Activated CD4-positive, alpha-beta T cell treated with anti-CD3 and anti-CD28 coated beads, Interleukin-2, amount 50 U/mL, for 16 hours (primary cell): ENCODE measurements at places on chromosomes 1 and 21.

GRCh38 chr1:11813021-11813420 is 7.0 kb downstream of the CLCN6 start:
- no peak for DNase-seq

GRCh38 chr1:15259622-15260007 is 12.6 kb downstream of the FHAD1 start:
- no peak for DNase-seq

DNA sequence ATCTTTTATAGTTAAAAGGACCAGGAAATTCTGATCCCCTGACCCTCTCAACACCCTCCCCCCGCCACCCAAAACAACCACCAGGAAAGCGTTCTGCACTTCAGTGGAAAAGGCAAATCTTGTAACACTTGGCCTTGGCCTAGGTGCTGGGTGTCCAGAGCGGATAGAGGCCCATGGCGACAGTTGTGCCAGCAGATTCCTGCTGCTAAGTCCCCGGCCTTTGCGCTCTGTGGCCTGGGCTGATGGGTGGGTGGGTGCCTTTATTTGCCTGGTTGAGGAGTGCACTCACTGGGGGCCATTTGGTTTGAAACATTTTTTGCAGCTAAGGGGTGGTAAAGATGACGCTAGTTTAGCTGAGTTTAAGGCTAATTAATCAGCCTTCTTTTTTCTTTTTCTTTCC is 127.9 kb upstream of the ERRFI1 start:
- no peak for DNase-seq

DNA sequence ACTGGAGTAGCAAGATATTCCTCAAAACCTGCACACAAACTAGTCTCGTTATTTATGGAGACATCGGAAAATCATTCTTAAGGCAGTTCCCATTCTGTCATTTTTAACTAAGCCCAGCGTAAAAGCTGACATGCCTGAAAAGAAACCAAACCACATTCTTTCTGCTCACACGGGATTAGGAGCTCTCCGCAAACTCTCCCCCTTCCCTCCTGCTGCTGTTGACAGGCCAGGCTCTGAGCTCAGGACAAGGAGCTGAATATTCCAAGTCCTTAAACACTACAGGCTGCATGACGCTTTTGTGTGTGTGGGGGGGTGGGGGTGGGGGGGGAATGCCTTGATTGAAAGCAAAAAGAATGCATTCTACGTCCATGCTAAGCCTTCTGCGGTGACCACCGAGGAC is 5.2 kb downstream of the OLIG1 start:
- DNase-seq = no peak

DNA sequence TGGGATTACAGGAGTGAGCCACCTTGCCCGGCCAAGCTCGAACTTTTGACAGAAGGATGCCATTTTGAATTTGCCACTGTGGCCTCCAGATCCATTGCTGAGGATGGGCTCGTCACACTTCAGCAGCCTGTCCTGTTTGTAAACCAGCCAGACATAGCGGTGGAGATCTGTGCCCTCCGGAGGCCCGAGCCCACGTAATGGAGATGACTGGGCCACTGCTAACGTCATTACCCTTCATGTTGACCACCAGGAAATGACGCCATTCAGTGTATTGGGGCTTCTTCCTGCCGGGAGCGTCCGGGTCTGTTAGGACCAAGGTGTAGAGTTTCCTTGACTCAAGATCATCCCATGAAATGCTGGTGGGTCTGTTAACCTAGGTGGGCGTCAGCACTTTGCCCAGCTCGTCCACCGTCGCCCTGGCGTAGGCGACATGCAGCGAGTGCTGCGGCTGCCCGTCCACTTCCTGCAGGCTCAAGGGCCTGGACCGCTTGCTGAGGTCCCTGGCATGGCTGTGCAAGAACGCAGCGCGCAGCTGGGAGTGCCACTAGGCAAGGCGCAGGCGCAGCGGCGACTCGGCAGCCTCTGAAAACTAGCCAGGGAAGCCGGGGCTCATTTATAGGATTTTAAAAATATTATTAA is 40.8 kb downstream of the PTPRC start:
- peak; percentile 62 for DNase-seq

- DNase-seq = no peak
Observed at GRCh38 chr21:43343095-43343991, 83.6 kb downstream of the SIK1 start.

DNA sequence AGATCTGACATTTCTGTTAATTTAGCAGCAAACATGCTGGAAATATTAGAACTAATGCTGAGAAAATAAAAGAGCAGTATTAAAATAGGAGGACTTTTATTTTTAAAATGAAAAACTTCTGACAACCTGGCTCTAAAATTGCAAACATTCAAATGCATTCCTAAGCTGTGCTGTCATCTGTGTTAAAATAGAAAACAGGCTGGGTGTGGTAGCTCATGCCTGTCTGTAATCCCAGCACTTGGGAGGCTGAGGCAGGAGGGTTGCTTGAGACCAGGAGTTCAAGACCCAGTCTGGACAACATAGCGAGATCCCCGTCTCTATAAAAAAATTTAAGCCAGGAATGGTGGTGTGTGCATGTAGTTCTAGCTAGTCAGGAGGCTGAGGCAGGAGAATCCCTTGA is 44.6 kb downstream of the MIGA1 start:
- DNase-seq = no peak

DNA sequence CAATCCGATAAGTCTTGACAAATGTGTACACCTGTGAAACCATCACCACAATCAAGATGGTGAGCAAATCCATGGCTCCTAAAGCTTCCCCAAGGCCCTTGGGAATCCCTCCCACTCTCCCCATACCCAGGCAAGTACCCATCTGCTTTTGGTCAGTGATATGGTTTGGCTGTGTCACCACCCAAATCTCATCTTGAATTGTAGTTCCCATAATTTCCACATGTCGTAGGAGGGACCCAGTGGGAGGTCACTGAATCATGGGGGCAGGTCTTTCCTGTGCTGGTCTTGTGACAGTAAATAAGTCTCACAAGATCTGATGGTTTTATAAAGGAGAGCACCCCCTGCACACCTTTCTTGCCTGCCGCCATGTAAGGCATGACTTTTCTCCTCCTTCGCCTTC is 14.6 kb upstream of the GUCA2B start:
- no peak for DNase-seq

- peak; percentile 45 for DNase-seq
Observed at GRCh38 chr21:14675774-14676530, 129.8 kb upstream of the SAMSN1 start.

- DNase-seq = no peak
Observed at GRCh38 chr1:44811234-44811633, 2.9 kb downstream of the BTBD19 start.

DNA sequence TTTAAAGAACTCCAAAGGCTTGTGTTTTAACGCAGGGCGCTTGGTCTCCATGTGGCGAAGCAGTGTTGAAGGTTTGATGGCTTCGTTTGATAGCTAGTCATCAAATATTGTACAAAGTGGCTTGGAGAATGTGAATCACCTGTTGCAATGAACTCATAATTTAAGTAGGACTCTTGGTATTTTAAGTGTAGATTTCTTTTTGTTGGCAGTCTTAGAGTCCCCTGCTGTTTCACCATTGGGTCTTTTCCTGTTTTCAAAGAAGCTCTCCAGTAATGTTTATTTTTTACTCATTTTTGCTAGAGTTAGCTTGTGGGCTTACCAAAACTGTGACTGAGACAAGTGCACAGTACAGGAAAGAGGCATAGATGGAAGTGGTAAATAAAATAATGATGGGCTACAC is 26.2 kb downstream of the RASAL2 start:
- no peak for DNase-seq

DNA sequence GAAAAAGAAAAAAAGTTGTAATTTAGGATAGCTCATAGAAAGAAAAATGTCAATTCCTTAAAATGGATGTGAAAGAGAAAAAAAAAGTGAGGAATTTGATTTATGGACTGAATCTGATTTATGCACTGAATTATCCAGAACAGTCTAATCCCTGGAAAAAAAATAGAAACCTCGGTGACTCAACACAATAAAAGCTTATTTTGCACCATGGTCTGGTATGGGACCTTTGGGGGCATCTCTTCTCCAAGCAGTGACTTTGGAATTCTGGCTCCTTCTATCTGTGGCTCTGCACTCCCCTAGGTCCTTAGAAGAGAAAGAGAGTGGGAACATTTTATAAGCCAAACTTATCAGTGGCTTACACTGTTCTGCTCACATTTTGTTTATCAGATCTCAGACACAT is 471.7 kb upstream of the B3GALT2 start:
- no peak for DNase-seq

- DNase-seq = no peak
Observed at GRCh38 chr21:41753006-41753898, 13.6 kb downstream of the RIPK4 start.

DNA sequence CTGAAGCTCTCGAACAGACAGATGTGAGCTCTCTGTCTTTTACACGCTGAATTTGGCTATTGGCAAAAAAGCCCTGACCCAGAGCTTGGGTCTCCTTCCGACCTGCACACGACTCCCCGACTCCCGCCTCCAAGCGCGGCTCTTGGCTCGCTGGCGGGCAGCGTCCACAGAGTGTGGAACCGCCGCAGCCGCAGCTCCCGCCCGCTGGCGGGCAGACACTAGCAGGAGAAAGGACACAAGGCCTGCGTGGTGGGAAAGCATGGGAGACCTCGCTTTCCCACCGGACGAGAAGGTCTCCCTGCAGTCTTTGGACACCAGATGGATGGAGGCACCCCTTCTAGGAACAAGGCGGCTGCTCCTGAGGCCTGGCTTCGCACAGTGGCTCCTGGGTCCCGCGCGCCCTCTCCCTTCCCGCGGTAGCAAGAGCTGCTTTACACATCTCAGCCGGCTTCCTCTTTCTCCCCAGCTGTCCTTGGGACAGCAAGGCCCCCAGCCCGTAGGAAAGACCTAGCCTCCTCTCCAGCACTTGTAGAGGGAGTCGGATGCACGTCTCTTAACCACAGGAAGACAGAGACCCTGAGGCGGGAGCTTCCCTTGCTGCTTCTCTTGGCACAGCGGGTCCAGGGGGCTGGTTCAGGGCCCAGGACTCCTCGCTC is 92.1 kb downstream of the PRKAB2 start:
- DNase-seq = no peak

DNA sequence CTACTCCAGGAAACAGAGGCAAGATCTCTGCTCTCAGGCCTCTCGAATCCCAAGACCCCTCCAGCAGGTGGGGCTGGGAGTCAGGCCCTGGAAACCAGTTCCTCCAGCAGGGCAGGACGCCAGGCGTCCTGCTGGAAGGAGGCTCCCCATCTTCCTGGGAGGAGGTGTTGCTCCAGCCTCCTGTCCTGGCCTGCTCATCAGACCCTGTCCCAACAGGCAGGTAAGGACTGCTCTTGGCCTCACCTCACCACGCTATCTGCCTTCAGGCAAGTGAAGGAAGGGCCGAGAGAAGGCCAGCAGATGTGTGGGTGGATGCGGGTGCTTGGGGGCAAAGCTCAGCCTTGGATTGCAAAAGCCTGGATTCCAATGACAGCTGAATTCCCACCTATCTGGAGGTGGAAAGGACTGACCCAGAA is 82.9 kb downstream of the SSBP3 start:
- no peak for DNase-seq

DNA sequence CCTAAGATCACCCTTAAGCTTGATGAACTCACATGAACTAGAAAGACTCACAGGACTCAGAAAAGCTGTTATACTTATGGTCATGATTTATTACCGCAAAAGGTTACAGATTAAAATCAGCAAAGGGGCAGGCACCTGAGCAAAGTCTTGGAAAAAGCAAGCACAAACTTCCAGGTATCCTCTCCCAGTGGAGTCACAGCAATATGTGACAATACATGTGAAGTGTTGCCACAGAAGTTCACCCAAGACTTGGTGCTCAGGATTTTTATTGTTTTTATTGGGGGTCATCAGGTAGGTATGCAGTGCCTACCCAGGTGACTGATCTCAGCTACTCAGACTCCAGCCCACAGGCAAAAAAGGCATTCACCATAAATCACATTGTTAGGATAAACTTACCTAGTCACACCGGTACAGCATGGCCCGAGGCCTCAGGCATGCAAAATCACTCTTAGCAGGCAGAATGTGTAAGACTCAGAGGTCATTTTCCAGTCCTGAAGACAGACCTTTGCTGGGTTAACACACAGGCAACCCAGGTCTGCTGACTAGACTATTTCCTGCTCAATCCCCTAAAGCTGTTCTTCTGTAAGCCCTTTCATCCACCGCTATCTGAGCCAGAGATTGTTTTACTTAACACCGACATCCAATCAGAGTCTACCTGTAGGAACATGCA is 55.6 kb downstream of the SSX2IP start:
- no peak for DNase-seq

DNA sequence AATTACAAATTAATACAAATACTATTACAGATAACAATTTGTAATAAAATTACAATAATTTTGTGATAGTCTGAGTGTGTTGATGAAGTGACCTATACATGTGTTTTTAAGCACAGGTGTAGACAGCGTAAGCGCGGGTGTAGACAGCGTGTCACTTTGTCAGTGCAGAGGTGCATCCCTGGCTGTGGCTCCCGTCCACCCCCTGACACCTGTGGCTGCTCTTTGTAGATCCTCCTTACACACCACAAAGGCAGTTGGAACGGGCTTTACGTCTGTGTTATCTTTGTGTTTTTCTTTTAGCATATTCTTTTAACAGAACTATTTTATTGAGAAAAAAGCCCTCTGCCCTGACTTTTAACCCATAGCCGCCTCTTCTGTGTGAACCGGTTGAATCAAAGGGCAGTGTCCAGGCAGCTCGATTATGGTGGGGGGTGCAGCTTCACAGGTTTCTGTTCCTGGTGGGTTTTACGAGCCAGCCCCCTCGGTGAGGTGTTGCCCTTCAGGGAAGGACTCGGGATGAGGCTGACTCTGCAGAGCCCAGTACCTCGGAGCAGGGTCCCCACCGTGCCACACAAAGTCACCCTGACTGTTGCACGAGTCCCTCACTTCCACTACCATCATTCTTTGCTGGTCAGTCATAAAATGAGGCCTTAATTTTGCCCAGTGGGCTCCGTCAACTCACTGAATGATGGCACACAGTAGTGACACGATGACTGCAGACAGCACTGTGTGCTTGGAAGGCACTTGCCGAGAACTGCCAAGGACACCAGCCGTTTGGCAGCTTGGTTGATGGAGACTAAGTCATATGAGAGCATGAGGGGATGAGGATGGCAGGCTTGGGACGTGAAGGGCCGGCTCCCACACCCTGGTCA is 86.4 kb upstream of the COL6A1 start:
- no peak for DNase-seq

- no peak for DNase-seq
Observed at GRCh38 chr1:37354876-37355650, 119.3 kb upstream of the ZC3H12A start.

GRCh38 chr1:201074018-201074417 is 38.2 kb downstream of the CACNA1S start:
- DNase-seq = no peak
